T-helper 9 cell (primary cell): ENCODE measurements at places on chromosomes 12 and 14.

DNA sequence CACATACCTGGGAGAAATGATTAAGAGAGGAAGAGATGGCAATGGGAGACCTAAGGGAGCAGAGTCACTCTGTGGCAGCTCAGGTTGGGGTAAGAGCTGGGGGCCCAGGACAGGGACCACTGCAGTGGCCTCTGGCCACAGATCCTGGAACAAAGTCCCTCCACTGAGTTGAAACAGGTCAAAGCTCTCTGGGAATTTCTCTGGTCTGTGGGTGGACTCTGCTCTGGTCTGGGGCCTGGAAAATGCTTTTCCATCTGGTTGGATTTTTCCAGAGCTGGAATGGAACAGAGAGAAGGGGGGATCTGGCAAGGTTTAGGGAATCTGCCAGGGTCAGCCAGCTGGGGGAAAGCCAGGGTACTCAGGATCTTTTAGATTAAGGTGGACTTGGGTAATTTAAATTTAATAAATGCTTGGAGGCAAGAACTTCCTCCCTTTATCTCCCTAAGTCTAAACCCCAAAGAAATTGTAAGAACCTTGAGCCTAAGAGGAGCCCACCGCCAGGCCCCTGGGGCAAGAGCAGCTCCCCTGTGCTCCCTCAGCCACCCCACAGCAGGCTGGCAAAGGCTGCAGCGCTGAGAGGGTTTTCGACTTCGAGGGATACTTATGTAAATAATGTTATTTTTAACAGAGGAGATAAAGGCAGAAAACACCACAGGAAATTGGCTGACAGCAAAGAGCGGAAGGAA lies 3.7 kb downstream of the HOXC10 start:
- DNase-seq: no peak

DNA sequence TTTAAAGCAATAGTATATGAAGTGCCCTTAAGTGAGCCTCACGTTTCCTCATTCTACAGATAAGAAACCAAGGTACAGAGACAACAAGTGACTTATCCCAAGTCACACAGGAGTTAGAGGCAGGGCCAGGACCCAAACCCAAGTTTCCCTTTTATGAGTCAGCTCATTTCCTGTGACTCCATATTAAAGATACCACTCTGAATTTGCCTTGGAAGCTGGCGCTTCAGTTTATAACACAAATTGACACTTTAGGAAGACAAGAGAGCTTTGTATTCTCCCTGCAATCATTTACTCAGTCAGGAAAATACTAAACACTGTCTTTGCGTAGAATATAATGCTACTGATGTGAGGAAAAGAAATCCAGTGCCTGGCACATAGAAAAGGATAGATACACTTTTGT lies 43.2 kb downstream of the MYBPC1 start:
- DNase-seq: no peak

DNA sequence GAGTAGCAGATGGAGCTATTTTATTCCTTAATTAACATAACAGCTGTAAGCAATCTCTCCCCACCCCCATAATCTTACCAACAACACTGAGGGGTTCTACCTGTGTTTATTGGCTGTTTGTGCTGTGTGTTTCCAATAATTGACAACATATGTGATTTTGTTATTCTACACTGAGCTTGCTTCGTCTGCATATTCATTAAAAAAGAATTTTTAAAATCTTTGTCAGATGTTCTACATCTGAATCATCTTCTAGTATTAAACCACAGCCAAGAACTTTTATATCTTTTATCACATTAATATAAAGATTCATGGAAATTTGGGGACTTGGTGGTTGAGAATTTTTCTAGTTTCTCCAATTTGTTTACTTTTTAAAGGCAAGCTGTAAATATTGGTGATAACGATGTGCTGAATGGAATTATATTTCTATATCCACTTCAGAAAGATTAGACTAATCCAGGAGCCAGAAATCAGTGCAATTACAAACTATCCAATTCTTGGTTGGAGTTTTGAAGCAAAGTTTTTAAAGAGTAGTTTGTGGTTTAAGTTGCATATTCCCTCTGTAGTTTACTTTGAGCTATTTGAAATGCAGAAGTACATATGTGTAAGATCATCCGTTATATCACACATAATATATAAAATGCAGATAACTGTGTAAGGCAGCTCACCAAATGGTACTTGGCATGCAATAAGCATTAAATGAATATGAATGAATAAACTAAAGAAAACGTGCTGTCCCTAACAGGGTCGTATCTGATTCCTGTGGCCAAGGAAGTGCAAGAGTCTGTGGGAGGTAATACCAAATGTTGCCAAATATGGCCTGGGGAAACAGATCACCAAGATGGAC lies 206.9 kb downstream of the PELI2 start:
- DNase-seq: no peak

DNA sequence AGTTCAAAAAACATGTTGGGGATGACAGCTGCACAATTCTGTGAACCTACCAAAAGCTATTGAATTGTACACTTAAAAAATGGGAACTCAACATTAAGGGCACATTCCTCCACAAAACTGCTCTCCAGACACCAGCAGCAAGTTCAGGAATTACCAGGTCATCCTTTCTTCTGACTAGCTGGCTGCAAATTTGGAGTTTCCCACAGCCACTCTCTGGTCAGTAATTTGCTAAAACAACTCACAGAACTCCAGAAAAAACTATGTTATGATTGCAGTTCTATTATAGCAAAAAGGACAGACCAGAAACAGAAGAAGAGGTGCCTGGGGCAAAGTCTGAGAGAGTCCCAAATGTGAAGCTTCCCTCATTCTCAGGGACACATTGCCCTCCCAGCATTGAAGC lies 20.1 kb upstream of the PLEKHD1 start:
- DNase-seq: no peak

- DNase-seq: no peak
Observed at GRCh38 chr12:64256166-64256800, 34.2 kb upstream of the KICS2 start.

- no peak for DNase-seq
Observed at GRCh38 chr12:182381-182892, 31.5 kb downstream of the SLC6A12 start.

GRCh38 chr12:130008241-130008640 lies 104.4 kb upstream of the TMEM132D start:
- DNase-seq: no peak

DNA sequence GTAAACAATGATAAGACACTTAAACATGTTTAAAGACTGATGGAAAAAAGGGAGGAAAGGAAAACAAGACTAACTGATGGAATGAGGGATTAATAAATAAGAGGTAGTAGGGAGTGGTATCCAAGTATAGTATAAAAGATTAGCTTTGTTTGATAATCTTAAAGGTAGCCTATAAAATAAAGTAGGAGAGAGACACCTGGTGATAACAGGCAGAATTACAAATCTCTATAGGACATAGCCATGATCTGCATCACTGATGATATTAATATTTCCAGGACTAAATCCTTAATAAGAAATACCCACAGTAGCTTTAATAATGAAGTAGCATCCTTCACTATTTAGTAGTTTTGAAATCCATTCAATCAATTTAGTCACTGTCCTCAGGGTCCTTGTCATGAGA lies 30.4 kb downstream of the DLGAP5 start:
- DNase-seq: no peak

DNA sequence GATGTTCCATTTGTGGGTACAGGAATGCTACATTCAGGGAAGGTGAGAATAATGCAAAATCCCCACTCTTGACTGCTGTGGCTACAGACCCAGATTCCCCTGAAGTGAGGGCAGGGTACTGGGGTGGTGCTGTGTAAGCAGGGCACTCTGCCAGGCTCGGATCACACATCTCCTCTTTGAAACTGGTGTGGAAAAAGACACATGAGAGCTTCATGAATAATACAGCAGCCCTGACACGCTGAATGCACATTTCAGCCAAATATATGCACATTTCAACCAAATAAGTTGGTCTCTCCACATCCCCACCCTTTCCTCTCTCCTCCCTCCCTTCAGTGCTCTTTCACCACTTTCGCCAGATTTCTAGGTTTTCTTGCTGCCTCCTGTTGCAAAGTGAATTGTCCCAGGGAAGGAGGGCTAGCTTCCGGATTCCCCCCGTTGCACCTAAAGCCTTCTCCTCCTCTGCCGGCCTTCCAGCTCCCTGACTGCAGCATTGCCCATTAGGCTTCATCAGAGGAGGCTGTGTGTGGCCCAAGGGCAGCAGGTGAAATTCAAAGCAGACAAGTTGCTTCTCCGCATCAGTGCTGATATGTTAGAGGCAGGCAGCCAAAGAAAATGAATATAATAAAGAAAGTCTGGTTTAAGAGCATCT lies 118.2 kb upstream of the TMCC3 start:
- no peak for DNase-seq

DNA sequence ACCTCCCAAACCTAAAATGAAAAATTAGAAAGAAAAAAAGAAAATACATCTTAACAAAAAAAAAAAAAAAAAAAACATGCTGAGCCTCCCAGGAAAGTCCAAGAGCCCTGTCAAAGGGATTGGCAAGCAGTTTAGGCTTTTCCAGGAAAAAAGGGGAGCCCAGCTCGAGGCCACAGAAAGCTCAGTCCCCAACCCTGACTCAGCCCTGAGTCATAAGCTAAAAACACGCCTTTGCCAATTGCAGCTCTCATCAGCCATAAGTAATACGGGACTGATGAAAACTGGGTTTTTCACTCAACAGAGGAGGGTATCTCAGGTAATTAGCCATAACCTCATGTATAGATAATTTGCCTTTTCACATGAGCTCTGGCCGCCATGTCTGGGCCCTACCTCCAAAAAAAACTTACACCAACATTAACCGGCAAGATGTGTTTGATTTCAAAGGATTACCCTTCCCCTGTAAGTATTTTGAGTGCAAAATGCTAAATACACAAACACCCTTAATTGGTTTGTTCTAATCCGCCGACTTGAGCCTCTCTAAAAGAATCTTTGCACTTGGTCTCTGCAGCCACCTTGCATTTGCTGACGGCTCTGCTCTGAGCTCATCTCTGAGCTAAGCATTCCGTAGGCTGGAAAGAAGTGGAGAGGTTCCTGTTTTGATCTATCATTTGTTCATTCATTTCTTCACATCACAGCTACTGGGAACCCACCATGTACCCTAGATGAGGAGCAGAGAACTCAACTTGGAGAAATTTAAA lies 319.2 kb downstream of the BCL11B start:
- DNase-seq: no peak

DNA sequence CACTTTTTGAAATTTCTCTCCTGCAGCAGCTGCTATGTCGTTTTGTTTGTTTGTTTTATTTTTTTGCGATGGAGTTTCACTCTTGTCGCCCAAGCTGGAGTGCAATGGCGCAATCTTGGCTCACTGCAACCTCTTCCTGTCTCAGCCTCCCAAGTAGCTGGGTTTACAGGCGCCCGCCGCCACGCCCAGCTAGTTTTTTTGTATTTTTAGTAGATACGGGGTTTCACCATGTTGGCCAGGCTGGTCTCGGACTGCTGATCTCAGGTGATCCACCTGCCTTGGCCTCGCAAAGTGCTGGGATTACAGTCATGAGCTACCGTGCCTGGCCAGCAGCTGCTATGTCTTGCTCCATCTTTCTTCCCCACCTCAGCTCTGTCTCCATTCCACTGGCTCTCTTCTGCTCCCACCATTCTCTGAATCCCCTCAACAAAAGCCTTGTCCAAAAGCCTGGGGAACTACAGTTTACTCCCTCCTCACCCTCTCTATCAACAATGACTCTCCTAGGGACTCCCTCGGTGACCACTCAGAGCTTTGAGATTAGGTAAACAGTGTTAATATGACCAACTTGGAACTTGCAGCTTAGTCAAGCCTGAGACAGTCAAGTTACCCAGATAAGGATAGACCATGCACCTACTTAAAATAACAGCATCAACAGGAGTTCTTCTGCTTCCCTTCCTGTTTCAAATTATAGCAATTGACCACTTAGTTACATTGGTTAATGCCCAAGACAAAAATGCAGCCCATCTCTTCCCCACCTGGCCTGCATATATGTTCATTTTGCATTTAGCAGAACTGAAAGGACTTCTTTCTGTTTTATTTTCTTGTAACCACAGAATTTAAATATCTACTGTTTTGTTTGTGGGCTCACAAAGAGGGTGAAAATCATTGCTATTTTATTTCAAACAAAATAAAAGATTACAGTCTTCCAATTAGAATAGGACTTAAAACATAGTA lies 189.0 kb upstream of the AMIGO2 start:
- DNase-seq: no peak

- no peak for DNase-seq
Observed at GRCh38 chr12:41663598-41664265, 475.6 kb downstream of the PDZRN4 start.

DNA sequence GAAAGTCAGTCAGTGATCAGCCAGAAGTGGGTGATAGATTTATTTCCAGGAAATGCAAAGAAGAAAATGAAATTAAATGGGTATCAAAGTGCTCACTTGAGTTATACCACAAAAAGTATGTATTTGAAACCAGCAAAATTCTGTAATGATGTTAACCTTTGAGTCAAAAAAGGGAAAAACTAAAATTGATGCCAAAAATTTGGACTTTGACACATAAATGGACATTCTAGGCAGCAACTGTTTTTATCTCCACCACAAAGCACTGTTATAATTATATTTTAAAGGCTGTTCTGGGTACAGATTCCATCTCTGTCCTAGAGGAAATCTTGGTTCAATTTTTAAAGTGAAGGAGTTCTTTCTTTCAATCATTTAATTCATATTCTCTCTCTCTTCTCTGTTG lies 31.7 kb upstream of the KCNJ8 start:
- DNase-seq: no peak

DNA sequence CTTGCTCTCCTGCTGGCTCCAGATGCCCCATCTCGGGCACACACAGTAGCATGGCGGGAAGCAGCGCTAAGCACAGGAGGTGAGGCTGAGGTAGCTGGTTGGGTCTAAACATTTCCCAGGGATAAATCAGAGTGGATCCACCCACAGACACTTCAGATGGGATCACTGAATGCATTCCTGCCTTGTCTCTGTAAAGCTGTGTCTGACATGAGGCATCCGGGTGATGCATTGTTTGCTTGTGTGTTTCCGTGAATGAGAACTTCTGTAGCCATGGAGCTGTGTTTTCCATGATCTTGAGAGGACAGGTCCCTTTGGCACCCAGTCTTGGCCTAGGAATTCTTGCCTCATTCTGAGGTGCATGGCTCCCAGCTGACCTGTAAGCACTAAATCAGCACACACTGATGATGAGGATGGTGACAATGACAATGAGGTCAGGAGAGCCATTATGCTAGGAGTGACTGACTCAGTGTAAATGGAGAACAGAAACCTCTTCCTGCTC lies 6.7 kb upstream of the KRT75 start:
- no peak for DNase-seq

GRCh38 chr14:30518867-30519560 lies 39.9 kb upstream of the G2E3 start:
- DNase-seq: no peak

GRCh38 chr12:63982604-63983295 lies 138.2 kb downstream of the SRGAP1 start:
- DNase-seq: no peak

GRCh38 chr12:124140944-124141486 lies 153.9 kb upstream of the RFLNA start:
- DNase-seq: no peak

DNA sequence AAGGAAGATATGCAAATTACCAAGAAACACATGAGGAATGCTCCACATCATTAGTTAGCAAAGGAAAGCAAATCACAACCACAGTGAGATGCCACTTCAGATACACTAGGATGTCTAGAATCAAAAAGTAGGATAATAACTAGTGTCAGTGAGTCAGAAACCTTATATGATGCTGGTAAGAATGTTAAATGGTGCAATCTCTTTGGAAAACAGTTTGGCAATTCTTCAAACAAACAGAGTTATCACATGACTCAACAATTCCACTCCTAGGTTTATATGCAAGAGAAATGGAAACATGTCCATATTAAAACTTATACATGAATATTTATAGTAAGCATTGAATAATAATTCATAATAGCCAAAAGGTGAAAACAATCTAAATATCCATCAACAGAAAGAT lies 220.9 kb downstream of the FOXG1 start:
- no peak for DNase-seq
